ENCODE measurements at places on chromosomes 13 and 19.

- no peak for DNase-seq
Measured at GRCh38 chr13:93305886-93306285, 79.3 kb downstream of the GPC6 start.

GRCh38 chr13:28735481-28736029 is 16.8 kb upstream of the SLC46A3 start:
- no peak for DNase-seq

GRCh38 chr19:17389957-17390664 is 3.9 kb downstream of the CCDC194 start:
- no peak for DNase-seq

GRCh38 chr13:66424422-66424821 is 805.7 kb downstream of the PCDH9 start:
- DNase-seq = no peak

DNA sequence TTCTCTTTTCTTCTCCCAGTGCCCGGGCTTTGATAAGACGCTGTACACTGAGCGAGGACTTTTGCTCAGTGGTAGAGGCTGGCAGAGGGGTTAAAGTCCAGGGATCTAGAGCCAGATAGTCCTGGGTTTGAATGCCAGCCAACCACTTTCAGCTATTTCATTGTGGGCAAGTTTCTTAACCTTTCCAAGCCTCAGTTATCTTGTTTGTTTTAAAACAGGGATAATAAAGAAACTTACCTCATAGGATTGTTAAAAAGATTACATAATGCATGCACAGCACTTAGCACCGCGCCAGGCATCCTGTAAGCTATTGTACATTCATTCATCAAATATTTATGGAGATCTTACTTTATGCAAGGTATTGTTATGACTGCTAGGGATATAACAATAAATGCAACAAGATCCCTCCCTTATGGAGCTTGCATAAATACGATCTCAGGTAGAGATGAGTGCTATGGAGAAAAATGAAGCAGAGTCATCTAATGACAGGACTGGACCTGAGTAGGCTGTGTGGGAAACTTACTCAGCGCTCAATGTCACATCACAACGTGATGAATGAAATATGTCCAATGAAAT is 70.8 kb downstream of the LNX2 start:
- no peak for DNase-seq

- no peak for DNase-seq
Measured at GRCh38 chr13:29101409-29101808, 281.3 kb downstream of the MTUS2 start.

- DNase-seq = no peak
Measured at GRCh38 chr19:4474514-4475022, 2.5 kb downstream of the HDGFL2 start.

- DNase-seq = no peak
Measured at GRCh38 chr13:78593652-78594455, 9.5 kb downstream of the POU4F1 start.

GRCh38 chr19:44582581-44583265 is 30.6 kb upstream of the IGSF23 start:
- DNase-seq = no peak

- no peak for DNase-seq
Measured at GRCh38 chr13:38309397-38309796, 40.3 kb upstream of the UFM1 start.

DNA sequence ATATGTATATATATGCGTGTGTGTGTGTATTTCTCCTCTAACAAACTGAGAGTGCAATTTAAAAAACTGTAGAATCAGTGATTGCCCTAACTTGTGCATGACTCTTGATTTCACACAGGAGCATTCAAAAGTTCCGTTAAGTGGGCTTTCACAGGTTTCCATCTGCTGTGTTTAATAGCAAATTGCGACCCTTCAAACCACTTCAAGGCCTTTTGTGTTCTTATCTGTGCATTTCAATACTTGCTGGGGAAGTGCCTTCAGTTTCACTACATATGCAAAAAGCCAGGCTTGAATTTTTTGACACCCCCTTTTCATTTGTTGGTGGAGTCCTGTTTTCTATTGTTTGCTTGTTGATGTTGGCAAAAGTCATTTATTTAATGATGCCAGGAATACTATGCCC is 158.0 kb downstream of the TM9SF2 start:
- DNase-seq = no peak

DNA sequence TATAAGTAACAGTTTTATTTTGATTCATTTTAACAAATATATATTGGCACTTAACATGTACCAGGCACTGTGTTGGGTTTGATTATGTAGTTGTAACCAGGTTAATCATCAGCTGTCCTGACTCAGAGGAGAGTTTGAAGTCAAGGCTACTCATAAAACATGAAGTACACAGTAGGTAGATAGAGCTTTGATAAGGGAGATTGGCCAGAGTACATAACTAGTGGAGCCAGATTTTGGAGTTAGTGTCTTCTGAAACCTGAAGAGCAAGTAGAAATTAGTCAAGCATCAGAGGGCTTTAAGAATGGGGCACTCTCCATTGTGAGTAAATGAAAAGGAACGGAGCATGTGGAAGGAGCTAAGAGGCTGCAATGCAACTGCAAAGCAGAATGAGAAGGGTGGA is 333.9 kb downstream of the RFC3 start:
- DNase-seq = no peak

DNA sequence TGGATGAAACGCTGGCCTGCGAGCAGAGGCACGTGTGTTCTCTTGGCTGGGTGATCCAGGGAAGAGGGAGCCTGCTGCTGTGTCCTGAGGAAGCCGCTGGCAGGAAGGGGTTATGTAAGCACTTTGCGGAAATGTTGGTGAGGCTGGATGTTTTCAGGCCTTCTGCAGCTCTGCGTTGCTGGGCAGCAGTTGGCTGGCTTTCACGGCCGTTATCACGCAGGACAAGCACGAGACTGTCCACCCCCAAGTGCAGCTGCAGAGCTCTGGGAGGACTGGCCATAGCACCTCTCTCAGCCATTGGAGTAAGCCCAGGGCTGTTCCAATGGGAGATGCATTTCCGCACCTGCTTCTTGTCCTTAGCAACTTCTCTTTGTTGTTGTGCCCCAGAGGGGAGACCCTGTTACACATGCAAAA is 146.9 kb upstream of the SOX21 start:
- no peak for DNase-seq

DNA sequence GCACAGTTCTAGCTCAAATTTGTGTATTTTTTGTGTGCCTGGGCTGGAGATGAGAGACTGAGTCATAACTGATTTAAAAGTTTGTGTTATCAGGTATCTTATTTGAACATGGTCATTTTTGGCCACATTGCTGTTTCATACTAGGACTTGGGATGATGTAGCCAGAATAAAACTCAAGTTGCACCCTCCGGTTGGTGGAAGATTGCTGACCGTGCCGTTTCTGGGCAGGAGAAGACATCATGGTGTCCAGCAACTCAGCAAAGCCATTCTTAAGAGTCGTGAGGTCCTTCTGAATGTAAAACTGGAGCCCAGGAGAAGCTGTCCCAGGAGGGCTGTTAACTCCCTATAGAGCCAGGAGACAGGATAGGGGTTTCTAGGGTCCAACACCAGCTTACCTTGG is 7.6 kb downstream of the CEBPG start:
- DNase-seq = no peak

DNA sequence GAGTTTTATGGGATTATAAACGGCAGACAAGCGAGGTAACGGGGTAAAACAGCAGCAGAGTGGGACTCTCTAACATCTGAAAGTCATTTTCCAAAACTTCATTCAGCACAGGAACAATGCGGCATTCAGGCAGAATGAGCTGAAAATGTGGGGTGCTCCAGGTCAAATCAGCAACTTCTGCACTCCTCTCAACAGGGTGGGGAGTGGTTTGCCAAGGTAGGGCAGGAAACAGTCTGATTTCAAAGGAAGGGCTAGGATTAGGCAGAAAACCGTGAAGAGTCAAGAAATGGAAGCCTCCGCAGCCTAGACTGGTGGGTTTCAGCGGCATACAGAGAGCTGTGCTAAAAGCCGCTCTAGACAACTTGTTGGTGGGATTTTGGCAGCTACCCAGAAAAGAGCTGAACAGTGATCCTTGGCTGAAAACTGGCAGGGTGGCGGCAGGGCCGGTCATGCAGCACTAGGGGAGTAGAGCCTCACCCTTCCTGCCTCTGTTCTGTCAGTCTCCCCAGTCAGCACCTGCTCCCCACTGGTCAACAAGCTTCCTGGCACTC is 154.2 kb upstream of the KLF12 start:
- peak; percentile 18 for DNase-seq

GRCh38 chr13:20389696-20390525 is 135.7 kb downstream of the CRYL1 start:
- DNase-seq = no peak

- DNase-seq = no peak
Measured at GRCh38 chr13:26682606-26683005, 78.0 kb downstream of the GPR12 start.

DNA sequence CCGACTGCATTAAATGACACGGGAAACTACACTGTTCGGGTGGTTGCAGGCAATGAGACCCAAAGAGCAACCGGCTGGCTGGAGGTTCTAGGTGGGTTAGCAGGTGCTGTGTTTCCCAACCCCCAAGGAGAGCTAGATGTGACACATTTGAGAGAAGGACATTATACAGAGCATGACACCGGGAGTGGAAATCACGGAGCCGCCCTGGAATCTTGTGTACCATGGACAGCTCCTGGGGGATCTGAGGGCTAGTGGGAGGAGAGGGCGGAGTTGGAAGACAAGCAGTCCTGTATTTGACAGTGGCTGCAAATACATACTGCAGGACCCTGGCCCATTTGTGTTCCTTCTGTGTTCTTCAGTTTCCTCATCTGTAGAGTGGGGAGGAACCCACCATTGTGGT is 2.3 kb downstream of the CEACAM18 start:
- no peak for DNase-seq

GRCh38 chr19:10617409-10618121 is 7.8 kb upstream of the SLC44A2 start:
- no peak for DNase-seq

GRCh38 chr13:85509512-85509911 is 289.7 kb downstream of the SLITRK6 start:
- DNase-seq = no peak

DNA sequence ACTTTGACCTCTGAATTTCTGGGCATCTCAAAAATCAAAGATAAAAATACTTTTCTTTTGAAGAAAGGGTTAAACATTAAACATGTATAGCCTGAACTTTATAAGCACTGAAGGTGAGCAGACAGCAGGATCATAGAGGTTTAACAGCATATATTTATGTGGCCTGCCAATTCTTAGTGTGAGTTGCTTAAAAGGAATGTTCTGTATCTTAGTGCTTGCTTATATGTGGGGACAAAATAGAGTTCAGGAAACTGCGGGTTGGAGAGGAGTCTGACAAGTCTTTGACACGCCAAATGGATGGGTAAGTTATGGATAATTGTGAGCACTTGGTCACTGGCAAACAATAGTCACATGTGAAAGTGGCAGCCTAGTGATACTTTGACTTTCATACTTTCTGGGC is 1419.4 kb upstream of the SPRY2 start:
- no peak for DNase-seq

GRCh38 chr13:79986890-79987289 is 354.0 kb downstream of the SPRY2 start:
- DNase-seq = no peak

DNA sequence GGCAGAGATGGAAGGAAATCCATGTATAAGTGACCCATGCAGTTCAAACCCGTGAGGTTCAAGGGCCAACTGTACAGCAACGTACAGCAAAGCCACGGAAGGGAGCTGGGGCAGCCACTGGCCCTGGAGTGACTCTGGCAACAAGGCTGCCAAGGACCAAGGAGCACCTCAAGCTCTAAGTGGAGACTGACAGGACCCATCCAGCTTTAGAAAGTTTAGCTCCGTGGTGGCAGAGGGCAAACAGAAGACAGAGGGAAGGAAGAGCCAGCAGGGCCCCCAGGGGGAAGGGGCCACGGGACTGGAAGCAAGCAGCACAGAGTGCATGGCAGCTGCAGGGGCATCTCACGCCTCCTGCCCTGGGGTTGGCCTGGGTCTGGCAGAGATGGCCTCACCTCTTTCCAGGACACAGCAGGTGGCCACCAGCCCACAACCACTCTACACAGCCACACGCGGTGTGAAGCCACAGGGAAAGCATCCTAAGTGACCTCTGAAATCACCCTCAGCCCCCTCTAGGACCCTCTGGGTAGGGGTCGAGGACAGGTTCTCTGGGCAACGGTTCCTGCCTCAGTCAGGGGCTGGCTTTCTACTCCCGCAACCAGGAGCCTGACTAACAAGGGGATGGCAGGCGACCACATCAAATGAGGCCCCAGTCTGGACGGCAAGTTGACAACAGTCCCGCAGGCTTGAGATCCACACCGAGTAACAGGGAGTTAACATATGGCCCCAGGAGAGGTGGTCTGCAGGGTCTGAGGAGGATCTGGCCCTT is 3.8 kb downstream of the MIER2 start:
- no peak for DNase-seq

DNA sequence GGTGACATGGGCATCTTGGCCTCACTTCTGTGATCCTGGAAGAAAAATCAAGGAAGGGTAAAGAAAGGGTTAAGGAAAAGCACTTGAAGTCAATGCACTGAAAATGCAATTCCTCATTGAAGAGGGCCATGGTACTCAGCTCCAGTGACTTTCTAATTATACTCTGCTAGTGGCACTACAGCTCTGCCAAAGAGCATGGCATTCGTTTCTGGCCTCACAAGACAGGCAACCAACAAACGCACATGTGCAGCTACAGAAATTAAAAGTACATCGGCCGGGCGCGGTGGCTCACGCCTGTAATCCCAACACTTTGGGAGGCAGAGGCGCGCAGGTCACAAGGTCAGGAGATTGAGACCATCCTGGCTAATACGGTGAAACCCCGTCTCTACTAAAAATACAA is 21.8 kb downstream of the SACS start:
- DNase-seq = no peak

DNA sequence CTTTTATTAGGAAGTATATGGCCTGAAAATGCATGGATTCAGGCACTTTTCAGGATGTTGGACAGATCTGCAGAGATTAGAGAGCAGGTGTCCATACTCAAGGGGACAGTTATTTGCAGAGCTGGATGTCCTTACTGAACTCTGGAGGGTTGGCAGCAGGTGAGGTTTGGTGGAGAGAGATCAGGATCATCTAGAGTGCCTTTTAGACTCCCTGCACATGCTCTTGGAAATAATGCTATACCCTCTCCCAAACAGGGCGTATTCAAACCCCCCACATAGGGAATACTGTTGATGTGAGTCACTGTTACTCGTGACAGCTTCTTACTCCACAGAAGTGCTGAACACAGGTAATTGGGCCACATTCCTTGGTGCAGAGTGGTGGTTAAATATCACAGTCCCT is 725.7 kb upstream of the SGCG start:
- no peak for DNase-seq

DNA sequence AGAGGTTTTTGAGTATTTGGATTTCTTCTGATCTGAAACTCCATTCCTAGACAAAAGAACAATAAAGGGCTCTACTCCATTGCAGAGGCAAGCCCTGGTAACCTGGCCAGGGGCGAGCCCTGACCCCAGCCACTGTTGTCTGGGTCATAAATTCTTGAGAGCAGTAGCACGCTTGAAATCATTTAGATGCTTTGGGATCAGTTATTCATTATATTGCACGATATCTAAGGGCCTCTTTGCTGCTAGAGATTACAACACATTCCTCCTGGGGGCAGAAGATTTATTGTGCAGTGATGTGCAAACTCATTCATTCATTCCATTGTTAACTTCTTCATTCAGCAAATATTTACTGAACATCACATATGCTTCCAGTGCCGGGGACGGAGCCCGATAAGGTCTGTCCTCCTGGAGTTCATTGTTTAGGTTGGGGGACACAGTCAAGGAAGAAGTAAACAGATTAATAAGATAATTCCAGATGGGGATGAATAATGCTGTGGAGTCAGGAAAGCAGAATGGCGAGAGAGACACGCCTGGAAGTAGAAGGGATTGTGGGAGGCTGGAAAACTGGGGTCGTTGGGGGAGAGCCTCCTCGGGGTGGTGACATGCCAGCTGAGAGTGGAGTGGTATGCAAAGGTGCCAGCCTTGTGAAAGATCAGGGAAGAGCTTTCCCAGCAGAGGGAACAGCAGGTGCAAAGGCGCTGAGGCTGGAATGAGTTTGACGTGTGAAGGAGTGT is 34.9 kb downstream of the SIPA1L3 start:
- no peak for DNase-seq
